ENCODE measurements at places on chromosomes 12 and 14.

- no peak for DNase-seq
Measured at GRCh38 chr14:63357841-63358240, 39.1 kb upstream of the GPHB5 start.

DNA sequence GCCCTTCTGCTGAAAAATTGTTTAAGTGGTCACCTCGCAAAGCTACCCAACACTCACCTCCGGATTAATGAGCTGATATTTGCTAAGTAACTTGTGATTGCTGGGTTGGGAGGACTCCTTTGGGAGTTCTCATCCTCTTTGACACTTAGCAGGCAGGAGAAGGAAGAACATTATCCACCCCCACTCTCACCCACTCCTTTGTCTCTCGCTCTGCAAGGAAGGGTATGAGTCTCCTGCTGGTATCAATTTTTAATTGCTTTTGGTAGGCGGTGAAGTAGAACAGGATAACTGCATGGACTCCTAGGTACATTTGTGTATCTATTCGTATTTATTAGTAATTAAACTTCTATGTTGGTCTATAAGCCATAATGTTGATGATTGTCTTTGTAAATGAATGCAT lies 6.9 kb upstream of the ABHD12B start:
- no peak for DNase-seq

- DNase-seq, result no peak
Measured at GRCh38 chr12:25332143-25332542, 81.4 kb upstream of the KRAS start.

DNA sequence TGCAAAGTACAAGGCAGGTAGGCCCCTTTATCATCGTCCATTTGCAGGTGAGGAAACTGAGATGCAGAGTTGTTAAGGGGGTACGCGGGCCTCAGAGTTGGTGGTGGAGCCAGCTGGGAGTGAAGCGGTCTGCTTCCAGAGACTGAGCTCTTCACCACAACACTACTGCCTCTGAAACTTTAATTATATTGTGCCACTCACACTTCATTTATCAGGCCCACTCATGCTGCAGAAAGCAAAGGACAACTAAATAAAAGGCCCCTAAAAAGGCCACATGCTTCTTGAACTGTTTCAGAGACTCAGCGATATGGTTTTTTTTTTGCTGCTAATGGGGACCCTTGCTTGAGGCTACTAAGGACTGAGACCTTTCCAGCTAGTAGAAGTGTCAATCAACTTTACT lies 153.1 kb downstream of the TTC7B start:
- no peak for DNase-seq

Data from activated naive CD8-positive, alpha-beta T cell treated with anti-CD3 and anti-CD28 coated beads for 36 hours (primary cell).